Uterus (tissue), 4 donors: ENCODE measurements at places on chromosomes 16 and 17.

DNA sequence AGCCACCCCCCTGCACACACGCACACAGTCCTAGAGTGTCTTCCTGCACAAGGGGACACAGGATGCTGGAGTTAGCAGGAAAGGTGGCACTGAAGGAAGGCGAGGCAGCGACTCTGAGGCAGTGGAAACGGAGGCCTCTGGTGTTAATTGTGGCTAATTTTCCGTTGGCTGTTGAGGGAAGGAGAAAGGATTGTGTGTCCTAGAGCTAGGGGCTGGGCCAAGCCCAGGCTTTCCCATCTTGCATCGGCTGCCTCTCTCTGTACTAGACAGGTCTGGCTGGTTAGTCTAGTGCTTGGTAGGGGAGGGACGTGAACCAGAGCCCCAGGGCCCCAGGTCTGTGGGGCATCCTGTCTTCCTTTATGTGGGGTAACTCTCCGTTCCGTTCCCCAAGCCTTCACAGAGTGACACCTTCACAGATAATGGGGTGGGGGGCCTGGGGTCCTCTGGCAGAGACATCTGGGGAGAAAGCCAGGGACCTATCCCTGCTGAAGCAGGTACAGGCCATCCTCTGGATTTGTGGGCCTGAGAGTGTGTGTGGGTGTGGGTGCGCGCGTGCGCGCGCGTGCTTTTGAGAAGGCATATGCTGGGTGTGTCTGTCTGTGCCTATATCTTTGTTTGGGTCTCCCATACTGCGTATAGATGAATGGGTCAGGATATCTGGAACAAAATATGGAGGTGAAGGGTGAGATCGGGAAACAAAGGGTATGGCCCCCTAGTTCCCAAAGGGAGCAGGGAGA lies at the start of gene CHD3:
TSS of gene CHD3 (plus strand) at position 606 of the 737 bp plus-strand sequence. CDS start 212 bp downstream, outside the sequence.
- no peak for DNase-seq

DNA sequence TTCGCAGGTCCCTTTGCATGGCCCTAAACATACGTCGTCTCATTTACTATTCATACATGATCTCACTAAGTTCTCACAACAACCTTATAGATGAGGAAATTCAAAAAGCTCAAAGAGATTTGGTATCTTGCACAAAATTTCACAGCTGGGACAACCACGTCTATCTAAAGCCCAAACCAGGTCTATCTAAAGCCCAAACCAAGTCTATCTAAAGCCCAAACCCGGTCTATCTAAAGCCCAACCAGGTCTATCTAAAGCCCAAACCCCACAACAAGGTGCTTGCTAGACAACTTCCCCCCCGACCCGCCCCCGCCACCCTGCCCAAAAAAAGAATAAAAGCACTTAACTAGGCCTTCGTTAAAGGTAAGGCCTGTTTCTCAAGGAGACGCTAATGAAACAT lies 174.9 kb downstream of the VPS53 start:
- DNase-seq: no peak

GRCh38 chr17:32520104-32520701 lies 33.4 kb downstream of the CDK5R1 start:
- no peak for DNase-seq

GRCh38 chr17:83192161-83192788 lies 112.9 kb downstream of the METRNL start:
- DNase-seq: peak; percentile 11

GRCh38 chr17:57984936-57985674 lies 2.9 kb downstream of the VEZF1 start:
- DNase-seq: no peak

DNA sequence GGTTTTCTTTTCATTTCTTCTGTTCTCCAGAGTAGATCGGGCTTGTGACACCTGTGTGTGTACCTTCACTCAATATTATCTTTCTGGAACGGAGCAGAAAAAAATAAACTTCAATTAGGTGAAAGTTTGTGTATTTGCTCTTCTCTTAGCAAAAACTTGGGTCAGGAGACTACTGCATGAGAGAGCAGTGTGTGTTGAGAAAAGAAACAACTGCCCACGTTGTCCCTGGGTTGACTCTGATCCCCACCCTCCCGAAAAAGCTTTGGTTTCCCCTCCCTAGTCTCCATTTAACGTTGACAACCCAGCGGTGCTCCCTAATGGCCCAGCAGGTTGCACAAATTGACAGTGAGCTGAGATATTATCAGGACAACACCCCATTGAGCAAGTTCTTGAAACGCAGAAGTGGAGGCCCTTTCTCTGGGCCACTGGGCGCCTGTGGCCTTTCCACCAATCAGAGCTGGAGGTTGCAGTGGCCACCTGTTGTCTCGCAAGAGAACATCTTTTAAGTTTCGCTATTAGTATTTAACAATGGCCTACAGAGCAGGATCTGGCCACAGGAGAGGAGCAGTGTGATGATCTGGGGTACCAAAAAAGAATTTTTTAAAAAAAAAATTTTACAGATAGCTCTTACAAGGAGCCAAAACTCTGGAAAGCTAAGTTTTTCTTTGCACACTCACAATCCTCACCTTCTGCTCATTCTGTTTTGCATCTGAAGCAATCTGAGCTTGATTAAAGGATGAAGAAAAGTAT lies 1.5 kb upstream of the TOX3 start:
- DNase-seq: no peak

GRCh38 chr17:40268141-40268712 lies 19.5 kb upstream of the CDC6 start:
- DNase-seq: no peak

- DNase-seq: no peak
Measured at GRCh38 chr16:20952139-20952920, 51.8 kb downstream of the LYRM1 start.

- DNase-seq: no peak
Measured at GRCh38 chr16:89565506-89566372, 5.3 kb downstream of the RPL13 start.

DNA sequence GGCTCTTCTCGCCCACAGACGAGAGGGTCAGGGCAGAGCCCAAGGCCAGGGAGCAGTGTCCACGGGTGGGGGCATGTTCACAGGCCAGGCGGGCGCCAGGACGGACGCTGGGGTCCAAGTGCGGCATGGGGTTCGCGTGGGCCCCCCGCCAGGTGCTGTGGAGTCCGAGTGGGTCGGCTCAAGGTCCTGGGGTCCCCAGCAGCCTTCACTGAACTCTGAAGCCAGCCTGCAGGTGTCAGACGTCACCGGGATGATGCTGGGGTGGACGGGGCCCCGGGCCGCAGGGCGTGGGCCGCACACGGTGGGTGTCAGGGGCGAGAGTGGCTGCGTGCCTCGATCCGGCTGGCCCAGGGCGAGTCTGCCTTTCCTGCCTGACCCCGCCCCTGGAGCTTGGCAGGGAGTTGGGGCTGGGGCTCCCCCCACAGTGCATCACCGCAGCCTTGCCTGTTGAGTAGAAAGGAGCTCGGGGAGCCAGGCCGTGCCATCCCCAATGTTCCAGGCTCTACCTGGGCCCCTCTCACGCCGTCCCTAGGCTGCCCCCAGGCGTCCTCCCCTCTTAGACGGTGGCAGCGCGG lies 19.0 kb downstream of the CACNA1H start:
- peak; percentile 65 for DNase-seq

GRCh38 chr16:24289166-24289700 lies 33.1 kb downstream of the CACNG3 start:
- DNase-seq: no peak

GRCh38 chr17:74161503-74161875 lies 42.0 kb upstream of the RPL38 start:
- no peak for DNase-seq

- no peak for DNase-seq
Measured at GRCh38 chr17:34424814-34425491, 61.9 kb upstream of the CCL1 start.

- no peak for DNase-seq
Measured at GRCh38 chr16:15770512-15770911, 86.3 kb downstream of the MYH11 start.

- no peak for DNase-seq
Measured at GRCh38 chr16:86471896-86472295, 38.4 kb upstream of the FOXF1 start.

DNA sequence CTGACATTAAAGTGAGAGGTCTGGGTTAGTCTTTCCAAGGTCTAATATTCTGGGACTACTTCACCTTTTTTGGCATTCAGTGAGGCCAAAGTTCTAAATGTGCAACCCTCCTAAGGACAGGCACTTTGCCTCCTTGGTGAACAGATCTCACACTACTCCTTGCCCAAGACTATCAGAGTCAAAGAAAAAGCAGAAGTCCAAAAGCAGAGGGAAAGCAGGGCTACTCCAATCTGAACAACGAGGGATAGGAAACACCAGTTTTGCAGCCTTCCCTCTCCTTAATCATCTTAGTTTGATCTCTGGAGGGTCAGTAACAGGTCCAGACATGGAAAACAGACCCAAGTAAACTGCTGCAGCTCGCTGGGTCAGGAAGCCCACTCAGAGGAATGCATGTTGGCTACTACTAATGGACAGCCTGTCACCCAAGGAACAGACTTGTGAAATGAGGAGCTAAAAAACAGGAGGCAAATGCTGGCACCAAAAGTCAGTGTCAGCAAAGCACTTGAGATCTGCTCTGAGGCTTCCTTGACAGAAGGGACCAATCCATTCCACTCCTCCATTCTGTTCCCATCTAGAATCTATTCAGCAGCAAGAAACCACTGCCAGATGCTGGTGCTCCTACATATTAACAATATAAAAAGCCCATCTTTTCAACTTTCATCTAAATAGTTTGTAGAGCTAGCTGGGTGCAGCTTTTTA lies 29.9 kb downstream of the DCUN1D3 start:
- DNase-seq: no peak

- DNase-seq: no peak
Measured at GRCh38 chr16:87492291-87492630, 563 bp downstream of the ZCCHC14 start.

DNA sequence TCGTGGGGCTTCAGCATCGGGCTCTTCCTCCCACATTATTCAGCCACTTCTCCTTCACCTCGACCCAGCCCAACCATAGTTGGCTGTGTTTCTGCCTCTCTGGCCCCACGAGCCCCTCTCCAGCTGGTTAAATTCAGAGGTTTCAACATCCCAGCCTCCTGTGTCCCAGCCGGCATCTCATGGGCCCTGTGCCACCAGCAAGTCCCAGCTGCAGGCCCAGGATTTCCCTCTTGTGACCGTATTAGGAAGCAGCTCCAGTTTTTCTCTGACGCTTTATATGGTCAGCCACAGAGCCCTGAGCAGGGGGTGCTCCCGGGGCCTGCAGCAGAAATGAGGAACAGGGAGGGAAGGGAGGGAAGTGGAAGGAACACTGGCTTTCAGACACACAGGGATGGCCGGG lies 27.4 kb downstream of the MYH11 start:
- DNase-seq: peak; percentile 84

- DNase-seq: no peak
Measured at GRCh38 chr16:86525696-86526095, 15.4 kb downstream of the FOXF1 start.

DNA sequence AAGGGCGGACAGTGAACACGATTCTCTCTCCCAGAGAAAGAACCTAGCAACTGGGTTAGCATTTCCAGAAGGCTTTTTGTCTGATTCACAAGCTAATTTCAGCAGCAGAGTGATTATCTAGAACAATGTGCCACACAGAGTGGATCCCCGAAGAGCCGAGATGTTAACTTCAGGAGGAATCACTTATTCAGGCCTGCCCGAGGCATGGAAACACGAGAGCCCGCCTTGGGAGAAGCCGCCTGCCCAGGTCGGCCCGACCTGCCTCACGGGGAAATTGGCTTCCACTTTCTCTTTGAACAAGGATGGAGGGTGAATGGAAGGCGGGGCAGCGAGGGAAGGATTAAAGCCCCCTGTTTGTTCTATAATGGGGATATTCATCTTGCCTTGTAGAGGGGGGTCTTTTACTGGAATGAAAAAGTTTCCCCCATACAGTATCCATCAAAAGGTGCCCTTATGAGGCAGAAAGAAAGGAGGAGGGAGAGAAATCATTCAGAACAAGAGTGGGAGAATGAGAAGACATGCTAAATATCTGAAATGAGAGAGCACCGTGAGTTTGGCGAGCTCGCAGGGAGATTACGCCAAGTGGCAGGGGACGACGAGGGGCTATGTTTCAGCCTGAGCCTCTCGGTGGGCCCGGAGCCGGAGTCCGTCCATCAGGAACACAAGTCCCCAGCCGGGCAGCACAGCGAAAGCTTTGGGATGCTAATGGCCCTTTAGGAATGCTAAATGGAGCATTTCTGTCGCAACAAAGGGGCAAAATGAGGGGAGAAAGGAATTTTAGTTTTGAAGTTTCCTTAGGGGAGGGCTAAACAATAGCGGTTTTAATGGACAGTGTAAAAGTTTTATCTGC lies 33.0 kb downstream of the NTN1 start:
- DNase-seq: no peak

- DNase-seq: no peak
Measured at GRCh38 chr17:81349397-81350319, 45.6 kb upstream of the BAHCC1 start.

DNA sequence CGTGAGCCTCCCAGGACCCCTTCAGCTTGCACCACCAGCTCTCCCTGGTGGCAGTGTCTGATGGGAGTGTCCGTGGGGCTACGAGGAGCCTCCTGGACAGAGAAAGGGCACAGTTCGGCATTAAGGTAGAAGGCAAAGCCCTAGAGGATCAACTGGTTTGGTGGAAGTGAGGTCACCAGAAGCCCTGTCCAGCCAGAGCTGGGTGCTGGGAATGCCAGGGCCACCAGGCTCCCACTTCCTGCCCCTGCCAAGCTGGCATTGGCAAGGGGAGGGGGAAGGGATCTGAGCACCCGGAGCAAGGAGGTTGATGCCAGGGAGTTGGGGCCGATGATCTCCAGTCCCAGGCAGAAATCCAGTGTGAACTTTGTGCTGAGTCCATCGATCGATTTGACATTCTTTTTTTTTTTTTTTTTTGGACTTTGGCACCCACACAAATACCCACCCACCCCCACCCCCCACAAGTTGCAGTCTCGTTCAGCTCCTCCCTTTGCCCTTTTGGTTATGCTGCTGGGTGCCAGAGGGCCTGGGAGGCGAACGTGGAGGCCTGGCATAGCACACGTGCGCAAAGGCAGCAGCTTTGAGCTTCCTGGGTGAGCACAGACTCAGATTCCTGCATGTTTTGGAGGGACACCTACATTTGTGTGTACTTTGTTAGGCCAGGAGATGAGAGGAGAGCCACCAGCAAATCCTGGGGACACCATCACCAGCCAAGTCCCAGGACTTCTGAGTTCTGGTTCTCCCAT lies 2.1 kb downstream of the NHERF1 start:
- DNase-seq: no peak

- no peak for DNase-seq
Measured at GRCh38 chr17:19456016-19456927, 45.2 kb downstream of the RNF112 start.
